ENCODE measurements at places on chromosomes 4 and X. TPM values are rescaled to one million over a fixed set of nuclear protein-coding genes. Genes with fewer than 3 reads are reported as not detected.

GRCh38 chrX:47844117-47844516 is 7.4 kb downstream of the ZNF81 start:
- no peak for DNase-seq
- H3K4me1 ChIP-seq: no peaks in the 10 kb centered on the region
- no peak overlapping the region for H3K4me3 ChIP-seq
- no peak overlapping the region for H3K27ac ChIP-seq
- H3K36me3 ChIP-seq: peaks cover 9% of the 10 kb centered on the region
- H3K27me3 ChIP-seq: no peaks in the 10 kb centered on the region

GRCh38 chr4:61911313-61911756 is 711.2 kb downstream of the ADGRL3 start:
- no peaks in the 10 kb centered on the region for H3K4me1 ChIP-seq
- DNase-seq: no peak
- H3K27ac ChIP-seq: no peak overlapping the region
- H3K27me3 ChIP-seq: no peaks in the 10 kb centered on the region

DNA sequence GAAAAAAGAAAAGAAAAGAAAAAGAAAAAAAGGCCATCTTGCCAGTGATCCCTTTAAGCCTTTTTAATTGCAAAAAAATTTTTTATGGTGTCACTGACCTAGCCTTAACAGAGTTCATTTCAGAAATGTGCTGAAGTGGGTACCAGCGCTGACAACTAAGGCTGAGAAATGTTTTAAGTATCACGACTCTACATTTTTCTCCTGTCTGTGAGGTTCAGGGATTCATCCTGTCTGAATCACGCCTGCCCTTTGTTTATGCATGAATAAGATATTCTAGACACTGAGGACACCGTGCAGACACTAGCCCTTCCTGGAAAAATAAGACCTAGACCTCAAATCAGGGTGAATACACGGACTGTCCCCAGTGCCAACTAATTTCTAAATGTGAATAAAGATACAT is 154.4 kb upstream of the NOCT start:
- DNase-seq: no peak
- H3K4me1 ChIP-seq: no peaks in the 10 kb centered on the region
- no peaks in the 10 kb centered on the region for H3K27me3 ChIP-seq
- H3K36me3 ChIP-seq: no peaks in the 10 kb centered on the region
- H3K27ac ChIP-seq: no peak overlapping the region

The NDST4 gene
- not detected for polyA plus RNA-seq

DNA sequence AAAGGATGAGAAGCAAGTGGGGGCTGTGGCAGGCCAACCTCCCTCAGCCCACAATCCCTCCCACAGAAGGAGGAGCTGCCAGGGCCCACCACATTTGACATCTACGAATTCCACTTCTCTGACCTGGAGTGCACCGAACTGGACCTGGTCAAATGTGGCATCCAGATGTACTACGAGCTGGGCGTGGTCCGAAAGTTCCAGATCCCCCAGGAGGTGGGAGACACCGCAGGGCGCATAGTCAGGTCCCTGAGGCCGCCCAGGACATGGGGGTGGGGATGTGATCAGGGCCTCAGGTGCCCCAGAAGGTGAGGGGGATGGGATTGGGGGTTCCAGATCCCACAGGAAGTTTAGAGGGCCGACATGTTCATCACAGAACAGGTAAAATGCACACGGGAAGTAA is 13.7 kb downstream of the ATP5ME start:
- DNase-seq: no peak
- peaks cover 15% of the 10 kb centered on the region for H3K4me1 ChIP-seq
- H3K36me3 ChIP-seq: no peaks in the 10 kb centered on the region

DNA sequence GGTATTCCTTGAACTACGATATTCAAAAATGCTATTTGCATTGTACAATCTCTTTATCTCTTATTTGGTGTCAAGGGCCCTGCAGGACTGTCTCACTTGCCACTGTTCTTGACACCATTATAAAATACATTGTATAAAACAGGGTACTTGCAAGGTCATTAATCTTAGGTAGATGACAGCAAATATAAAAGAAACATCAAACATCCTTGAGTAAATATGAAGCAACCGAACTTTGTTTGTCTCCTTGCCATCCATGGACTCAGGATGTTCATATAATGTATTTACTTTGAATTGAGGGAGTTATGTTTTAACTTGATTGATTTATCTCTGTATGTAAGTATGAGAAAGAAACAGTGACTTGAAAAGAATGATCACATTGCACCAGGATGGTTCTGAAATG is 87.3 kb downstream of the UGT2B4 start:
- no peaks in the 10 kb centered on the region for H3K36me3 ChIP-seq
- H3K4me3 ChIP-seq: no peak overlapping the region
- H3K4me1 ChIP-seq: no peaks in the 10 kb centered on the region
- no peak for DNase-seq
